Upper lobe of left lung (tissue), 6 donors: ENCODE measurements at places on chromosomes 11 and 22. TPM values are rescaled to one million over a fixed set of nuclear protein-coding genes. Genes with fewer than 3 reads are reported as not detected.

ADAMTS8 gene
- 21.1 TPM for total RNA-seq

MPEG1 gene
- 59.2 TPM for total RNA-seq

IL10RA gene
- total RNA-seq = 47.1 TPM

ANO1 gene
- 5.7 TPM for total RNA-seq

DNA sequence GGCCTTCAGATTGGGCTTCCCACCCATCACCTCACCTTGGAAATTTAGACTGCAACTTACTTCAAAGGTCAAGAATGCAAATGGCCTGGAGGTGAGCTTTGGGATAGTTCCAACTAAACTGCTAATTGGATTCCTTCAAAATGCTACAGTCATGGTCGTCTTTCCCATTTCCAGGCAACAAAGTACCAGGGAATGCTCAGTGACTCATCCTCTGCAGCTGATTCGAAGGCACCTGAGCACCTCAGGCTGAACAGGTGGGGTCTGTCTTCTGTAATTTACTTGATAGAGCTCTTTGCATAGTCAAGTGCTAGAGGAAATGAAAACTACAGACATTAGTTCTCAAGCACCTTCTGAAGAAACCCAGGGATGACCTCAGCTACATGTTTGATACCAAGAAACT is 20.5 kb upstream of the FSHB start:
- H3K36me3 ChIP-seq = no peaks in the 10 kb centered on the region
- no peak for DNase-seq
- no peak overlapping the region for H3K4me3 ChIP-seq
- no peaks in the 10 kb centered on the region for H3K4me1 ChIP-seq

- H3K36me3 ChIP-seq = no peaks in the 10 kb centered on the region
- H3K4me1 ChIP-seq = peaks cover 37% of the 10 kb centered on the region
- no peaks in the 10 kb centered on the region for H3K27me3 ChIP-seq
- no peak for DNase-seq
- H3K4me3 ChIP-seq = no peak overlapping the region
- peak overlapping the region; percentile 63 for H3K27ac ChIP-seq
Observed at GRCh38 chr22:27865496-27865895, 53.6 kb downstream of the PITPNB start.

- no peak for DNase-seq
- H3K36me3 ChIP-seq = no peaks in the 10 kb centered on the region
- H3K4me3 ChIP-seq = no peak overlapping the region
Observed at GRCh38 chr11:130582176-130582575, 133.7 kb downstream of the ADAMTS15 start.

GRCh38 chr22:19385221-19385906 is 46.2 kb downstream of the HIRA start:
- H3K27ac ChIP-seq = no peak overlapping the region
- no peak for DNase-seq
- H3K4me1 ChIP-seq = no peaks in the 10 kb centered on the region
- H3K36me3 ChIP-seq = peaks cover 81% of the 10 kb centered on the region
- H3K27me3 ChIP-seq = no peaks in the 10 kb centered on the region
- H3K4me3 ChIP-seq = no peak overlapping the region

DNA sequence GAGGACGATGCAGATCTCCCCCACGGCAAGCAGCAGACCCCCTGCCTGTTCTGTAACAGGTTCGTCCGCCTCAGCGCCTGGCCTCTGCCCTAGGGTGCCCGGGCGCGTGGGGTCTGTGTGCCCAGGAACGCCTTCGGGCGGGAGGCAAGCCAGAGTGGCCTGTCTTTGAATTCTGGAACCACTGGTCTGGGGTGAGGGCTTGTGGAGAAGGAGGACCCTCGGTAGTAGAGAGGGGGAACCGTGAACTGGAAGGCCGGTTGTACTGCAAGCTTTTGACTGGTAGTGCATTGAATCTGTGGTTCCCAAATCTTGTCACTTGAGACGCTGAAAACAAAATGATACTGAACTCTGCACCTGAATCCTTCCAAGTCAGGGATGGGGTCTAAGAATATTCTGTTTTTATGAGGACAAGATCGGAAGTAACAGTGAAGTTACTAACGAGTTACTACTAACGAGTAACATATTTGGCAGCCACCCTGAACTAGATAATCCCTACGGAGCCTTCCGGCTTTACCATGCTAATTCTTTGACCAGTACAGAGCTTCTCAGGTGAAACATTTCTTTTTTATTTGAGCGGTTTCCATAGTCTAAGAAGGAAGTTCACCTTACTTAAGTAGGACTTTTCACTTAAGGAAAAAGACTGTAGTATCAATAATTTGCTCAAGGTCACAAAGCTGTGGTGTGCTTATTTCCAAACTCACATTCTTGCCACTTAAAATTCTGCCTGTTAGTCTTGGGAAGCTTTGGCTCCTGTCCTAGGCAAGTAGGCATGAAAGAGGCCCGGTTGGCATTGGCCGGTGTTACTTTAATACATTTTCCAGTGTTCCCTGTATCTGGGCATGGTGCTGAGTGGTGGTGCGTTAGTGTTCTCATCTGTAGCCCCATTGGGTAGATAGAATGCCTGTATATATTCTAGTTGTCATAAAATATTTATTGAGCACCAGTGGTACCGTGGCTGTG is 860 bp downstream of the PRMT3 start:
- H3K36me3 ChIP-seq = peaks cover 3% of the 10 kb centered on the region
- H3K4me3 ChIP-seq = peak overlapping the region; percentile 79
- H3K4me1 ChIP-seq = peaks cover 9% of the 10 kb centered on the region
- H3K27me3 ChIP-seq = no peaks in the 10 kb centered on the region
- DNase-seq = no peak

DNA sequence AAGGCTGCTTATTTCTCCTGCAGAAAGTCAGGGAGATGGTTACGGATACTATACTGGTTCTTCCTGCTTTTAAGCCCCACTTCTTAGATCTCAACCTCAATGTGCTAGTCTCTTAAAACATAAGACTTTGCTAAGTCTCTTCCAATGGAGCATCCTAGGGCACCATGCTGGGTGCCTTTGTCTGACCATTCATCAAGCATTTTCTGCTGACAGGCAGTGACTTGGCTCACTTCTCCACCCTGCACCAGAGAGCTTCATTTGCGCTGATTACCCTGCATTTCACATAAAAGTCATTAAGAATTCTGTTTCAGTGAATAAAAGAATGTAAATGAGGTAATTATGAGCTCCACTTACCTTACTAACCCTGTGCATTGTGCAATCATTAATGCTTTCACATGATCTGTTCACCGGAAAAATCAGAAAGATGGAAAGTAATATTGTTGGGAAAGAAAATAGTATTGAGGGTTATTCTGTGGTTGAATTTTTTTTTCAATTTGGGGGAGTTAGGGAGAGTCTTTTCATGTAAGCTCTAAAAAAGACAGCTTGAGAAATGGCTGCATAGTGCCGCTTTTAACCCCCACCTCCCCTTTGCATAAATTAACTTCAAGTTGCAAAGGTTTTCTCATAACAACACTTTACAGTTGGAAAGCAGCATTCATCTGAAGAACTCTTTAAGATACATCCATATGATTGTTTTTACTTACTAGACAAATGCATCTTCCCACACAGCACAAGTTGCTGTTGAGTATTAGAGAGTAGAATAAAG is 677.3 kb upstream of the KIRREL3 start:
- no peak for DNase-seq
- H3K36me3 ChIP-seq = no peaks in the 10 kb centered on the region
- no peak overlapping the region for H3K27ac ChIP-seq

DNA sequence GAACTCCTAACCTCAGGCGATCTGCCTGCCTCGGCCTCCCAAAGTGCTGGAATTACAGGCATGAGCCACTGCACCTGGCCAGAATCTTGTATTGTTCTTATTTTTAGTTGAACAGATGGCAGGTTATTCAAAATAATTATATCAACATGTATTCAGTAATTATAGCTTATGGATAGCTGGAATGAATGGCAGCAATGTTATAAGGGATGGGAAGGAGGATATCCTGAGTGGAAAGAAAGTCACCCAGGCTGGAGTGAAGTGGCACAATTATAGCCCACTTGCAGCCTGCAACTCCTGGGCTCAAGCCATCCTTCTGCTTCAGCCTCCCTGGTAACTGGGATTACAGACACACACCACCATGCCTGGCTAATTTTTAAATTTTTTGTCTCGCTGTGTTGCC is 88.1 kb downstream of the MED15 start:
- H3K4me3 ChIP-seq = no peak overlapping the region
- no peak for DNase-seq
- H3K36me3 ChIP-seq = no peaks in the 10 kb centered on the region
- no peaks in the 10 kb centered on the region for H3K27me3 ChIP-seq
- H3K4me1 ChIP-seq = no peaks in the 10 kb centered on the region

DNA sequence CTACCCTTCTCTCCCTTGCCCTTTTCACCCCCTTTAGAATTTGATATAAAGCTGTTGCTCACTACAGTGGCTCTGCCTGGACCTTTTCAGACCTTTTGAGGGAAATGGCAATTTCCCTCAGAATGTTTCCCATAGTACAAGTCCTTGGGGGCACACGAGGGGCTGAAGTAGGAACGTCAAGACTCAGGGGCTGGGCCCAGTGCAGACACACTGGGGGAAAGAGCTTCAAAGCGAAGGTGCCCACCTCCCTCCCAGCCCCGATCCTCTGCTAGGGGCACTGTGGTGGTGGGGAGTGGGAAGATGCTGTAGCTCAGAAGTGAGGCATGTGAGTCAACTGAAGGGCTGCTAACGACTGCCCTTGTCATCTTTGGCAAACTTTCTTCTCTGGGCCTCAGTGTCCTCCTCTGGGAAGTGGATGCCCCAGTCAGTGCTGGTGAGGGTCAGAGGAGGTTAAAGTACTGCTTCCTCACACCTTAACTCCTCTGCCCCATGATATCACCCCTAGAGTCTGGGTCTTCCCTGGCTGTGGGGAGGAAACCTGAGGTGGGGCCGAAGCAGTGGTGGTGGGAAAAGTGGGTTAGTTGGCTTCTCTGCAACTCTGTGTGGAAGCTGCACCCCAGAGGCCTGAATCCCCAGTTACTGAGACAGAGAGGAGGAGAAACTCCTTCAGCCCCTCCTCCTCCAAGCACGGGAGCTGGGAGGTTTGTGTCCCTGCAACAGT is 425.3 kb upstream of the B3GAT1 start:
- no peak for DNase-seq
- no peaks in the 10 kb centered on the region for H3K27me3 ChIP-seq
- H3K4me1 ChIP-seq = no peaks in the 10 kb centered on the region
- no peak overlapping the region for H3K4me3 ChIP-seq
- no peaks in the 10 kb centered on the region for H3K36me3 ChIP-seq

DNA sequence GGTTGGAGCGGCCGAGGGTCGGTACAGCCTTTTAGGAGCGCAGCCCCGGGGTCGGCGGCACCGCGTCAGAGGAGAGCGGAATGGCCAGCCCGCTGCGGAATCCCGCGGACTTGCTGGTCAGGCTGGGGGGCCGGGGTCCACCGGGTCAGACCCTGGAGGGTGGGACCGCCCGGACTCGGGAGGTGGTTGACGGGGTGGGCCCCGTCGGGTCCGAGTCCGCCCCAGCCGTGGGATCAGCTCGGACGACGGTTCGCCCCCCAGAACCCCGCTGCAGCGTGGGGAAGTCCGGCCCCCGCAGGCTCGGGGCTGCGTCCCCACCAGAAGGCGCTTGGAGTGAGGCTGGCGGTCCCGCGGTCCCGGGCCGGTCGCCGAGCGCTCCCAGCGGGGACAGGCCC is 301 bp upstream of the ADM2 start:
- no peak overlapping the region for H3K27ac ChIP-seq
- peaks cover 12% of the 10 kb centered on the region for H3K4me1 ChIP-seq
- peaks cover 17% of the 10 kb centered on the region for H3K27me3 ChIP-seq
- H3K4me3 ChIP-seq = peak overlapping the region; percentile 64
- peak; percentile 82 for DNase-seq
